ENCODE measurements at places on chromosomes 11 and 22.

GRCh38 chr11:43810929-43811596, 69.6 kb upstream of the ALKBH3 start:
- no peak for DNase-seq

DNA sequence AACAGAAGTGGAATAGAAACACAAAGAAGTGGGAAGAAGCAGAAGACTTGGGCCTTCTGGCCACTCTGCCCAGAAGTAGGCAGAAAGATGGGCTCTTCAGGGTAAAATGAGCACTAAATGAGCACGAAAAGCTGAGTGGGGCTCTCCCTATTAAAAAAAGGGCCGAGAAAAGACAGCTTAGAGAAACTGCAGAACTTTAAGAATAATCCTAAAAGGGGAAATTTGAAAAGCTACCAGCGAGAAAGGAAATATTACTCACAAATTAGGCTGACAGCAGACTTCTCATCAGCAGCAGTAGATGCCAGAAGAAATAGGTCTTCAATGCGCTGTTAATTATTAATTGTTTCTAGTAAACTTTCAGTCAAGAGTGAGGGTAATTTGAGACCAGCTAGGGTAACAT, 78.2 kb downstream of the UVRAG start:
- DNase-seq: no peak

GRCh38 chr11:58921778-58922390, 17.4 kb upstream of the GLYATL1 start:
- DNase-seq: no peak

DNA sequence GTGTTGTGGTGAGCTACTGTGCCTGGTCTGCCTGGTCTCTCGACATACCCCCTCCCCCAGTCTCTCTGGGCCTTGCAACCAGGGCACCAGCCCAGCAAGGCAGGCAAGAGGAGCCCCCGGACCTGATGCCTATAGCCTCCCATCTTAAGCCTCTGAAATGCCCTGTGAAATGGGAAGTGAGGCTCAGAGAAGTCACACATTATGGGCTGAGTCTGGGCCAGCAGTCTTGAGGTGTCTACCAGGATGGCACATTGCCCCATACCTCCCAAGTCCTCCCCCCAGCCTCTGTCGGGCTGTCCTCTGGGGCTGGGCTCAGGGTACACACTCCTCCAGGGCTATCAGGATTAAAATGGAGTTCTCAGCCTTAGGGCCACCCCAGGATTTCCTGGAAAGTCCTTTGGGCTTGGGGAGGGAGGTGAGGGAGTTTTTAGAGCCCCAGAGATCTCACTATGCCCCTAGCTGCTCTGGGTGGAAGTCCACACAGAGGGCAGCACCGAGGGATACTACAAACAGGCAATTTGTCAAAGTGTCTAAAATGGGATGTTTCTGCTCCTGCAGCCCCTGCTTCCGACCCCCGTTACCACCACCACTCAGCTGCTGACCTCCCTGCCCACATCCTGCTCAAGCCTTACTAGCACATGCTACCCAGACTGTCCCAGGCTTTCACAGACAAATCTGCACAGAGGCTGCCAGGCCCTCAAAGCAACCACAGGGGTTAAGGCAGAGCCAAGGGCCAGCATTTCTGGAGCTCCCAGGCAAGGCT, 3.1 kb upstream of the SH3BP1 start:
- DNase-seq: no peak

DNA sequence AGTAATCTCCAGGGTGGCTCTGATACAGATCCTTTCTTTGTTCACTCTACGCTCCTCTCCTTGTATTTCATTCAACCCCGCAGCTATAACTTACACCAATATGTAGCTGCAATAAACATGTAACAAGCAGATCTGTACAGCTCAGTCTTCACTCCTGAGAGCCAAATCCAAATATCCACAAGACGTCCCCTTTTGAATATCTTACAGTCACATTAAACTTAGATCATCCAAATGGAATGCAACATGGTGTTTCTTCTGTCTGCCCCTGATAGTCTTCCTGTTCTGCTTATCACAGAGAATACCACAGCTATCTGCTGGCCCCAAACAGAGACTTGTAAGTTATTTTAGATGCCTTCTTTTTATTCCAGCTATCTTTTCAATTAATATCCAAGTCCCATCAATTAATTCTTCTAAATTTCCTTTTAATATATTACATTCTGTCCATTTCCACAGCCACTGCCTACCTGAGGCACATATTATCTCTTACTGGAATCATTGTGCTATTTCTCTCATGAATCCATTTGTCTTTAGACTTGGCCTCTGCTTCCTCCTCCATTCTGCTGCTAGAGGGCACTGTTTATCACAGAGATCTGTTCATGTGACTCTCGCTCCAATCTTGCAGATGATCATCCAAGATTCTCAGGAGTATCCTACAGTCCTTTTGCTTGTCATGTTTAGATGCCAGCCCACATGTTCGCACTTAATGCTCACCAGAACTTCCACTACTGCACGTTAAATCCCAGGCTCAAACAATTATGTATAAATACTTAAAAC, 908.6 kb downstream of the NTM start:
- DNase-seq: no peak

DNA sequence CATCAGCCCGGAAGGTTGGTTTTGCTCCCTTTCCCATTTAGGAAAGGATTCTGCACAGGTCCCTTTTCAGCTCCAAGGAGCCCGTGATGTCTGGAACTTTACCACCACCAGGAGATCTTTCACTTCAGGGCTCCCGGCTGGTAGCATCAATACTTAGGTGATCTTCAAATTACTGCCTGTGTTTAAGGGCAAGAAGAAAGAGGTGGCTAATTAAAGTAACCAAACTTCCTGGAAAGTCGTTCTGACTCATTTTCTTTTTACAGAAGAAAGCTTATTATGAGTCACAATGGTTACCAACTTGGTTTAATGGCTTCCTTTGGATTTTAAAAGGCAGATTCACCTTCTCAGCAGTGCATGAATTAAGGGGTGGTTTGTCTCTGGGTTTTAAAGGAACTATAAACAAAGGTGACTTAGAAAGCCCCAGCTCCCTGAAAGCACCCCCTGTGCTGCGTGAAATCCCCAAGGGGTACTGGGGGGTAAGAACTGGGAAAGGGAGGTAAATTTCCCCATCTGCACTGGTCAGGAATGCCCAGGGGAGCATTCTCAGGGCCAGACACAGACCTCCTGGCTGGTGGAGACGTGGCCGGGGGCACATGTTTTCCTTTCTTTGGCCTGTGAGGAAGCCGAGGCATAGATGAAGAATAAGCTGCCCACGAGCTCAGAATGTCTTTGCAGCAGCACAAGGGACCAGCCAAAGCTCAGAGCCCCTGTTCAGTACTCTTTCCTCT, 8.8 kb downstream of the POU2F3 start:
- no peak for DNase-seq

GRCh38 chr11:10114593-10115404, 179.2 kb downstream of the SBF2 start:
- DNase-seq: no peak

All from hippocampal formation (tissue), 2 donors.